ENCODE measurements at places on chromosomes 1 and 21. TPM values are rescaled to one million over a fixed set of nuclear protein-coding genes. Genes with fewer than 3 reads are reported as not detected.
A peak's percentile ranks its signal among the peaks of the same experiment; 100 is the strongest.

Gene VTCN1
- polyA plus RNA-seq = not detected

Gene SARS1
- polyA plus RNA-seq = 110 TPM

DNA sequence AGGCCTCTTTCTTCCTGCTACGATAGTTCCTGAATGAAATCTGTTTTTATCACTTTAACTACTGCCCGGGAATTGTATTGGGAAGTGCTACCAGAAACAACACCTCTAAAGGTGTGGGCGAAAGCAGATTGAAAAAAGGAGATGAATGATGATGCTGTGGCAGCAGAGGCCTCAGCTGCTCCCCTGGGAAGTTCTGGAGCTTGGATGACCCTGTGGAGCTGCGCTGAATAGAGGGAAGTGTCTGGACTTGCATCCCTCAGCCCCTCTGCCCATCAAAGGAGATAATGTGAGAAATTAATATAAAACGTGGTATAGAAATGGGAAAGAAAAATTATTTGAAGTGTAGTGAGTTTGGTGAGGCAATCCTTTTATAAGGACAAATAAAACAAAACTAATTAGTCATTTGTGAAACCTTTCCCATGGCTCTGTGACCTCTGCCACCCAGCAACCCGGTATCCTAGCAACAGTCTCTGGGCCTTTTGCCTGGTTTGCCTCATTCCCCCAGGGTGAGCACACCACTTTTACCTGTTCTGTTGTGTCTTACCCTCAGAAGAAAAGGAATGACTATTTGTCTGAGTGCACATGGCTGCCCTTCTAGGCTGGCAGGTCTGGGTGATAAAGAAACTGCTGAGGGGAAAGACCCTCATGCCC is 21.3 kb downstream of the OVAAL start:
- H3K36me3 ChIP-seq = no peaks in the 10 kb centered on the region

- H3K4me3 ChIP-seq = no peak overlapping the region
- H3K4me1 ChIP-seq = peaks cover 44% of the 10 kb centered on the region
- no peak for DNase-seq
- no peaks in the 10 kb centered on the region for H3K27me3 ChIP-seq
- H3K36me3 ChIP-seq = no peaks in the 10 kb centered on the region
Observed at GRCh38 chr1:27333717-27334279, 8.0 kb upstream of the SYTL1 start.

DNA sequence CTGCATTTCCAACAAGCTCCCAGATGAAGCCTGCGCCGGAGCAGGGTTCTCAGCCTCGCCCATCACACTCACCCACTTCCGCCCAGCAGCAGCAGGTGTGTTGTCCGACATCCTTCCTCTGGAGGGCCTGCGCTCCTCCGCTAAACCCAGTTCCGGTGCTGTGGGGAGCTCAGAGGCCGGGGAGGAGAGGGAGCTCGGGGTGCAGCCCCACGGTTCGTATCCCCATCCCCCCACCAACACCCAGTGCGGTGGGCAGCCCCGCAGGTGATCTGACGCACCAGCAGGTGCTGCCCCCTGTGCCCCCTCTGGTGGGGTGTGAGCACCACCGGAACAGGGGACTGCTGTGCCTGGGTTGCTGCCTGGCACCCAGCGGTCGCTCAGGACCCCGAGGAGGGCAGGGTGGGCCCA is 3.4 kb upstream of the PEX10 start:
- H3K36me3 ChIP-seq = no peaks in the 10 kb centered on the region
- H3K27ac ChIP-seq = no peak overlapping the region
- no peaks in the 10 kb centered on the region for H3K27me3 ChIP-seq
- no peak for DNase-seq
- H3K4me3 ChIP-seq = peak overlapping the region; percentile 83

GRCh38 chr1:40245686-40246085 is 2.1 kb upstream of the TMCO2 start:
- peak overlapping the region; percentile 32 for H3K27ac ChIP-seq
- no peaks in the 10 kb centered on the region for H3K36me3 ChIP-seq
- peaks cover 11% of the 10 kb centered on the region for H3K4me1 ChIP-seq
- H3K4me3 ChIP-seq = no peak overlapping the region
- DNase-seq = no peak

DNA sequence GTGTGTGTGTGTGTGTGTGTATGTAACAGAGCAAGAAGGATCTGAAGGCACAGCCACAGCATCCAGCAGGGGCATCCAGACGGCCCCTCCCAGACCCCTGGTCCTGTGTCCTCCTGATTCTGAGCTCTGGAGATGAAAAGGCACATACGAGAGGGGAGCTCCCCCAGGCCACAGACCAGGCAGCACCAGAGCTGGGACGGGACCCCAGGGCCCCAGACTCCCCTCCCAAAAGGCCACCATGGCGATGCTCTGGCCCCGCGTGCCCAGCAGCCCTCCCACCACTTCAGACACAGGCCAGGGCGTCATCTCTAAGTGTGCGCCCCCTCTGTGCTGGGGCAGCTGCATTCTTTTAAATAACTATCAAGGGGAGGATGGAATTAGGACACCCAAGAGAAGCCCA is 245.8 kb downstream of the MATN1 start:
- no peak overlapping the region for H3K4me3 ChIP-seq
- no peaks in the 10 kb centered on the region for H3K4me1 ChIP-seq
- no peak overlapping the region for H3K27ac ChIP-seq
- no peaks in the 10 kb centered on the region for H3K36me3 ChIP-seq
- peaks cover 5% of the 10 kb centered on the region for H3K27me3 ChIP-seq

DNA sequence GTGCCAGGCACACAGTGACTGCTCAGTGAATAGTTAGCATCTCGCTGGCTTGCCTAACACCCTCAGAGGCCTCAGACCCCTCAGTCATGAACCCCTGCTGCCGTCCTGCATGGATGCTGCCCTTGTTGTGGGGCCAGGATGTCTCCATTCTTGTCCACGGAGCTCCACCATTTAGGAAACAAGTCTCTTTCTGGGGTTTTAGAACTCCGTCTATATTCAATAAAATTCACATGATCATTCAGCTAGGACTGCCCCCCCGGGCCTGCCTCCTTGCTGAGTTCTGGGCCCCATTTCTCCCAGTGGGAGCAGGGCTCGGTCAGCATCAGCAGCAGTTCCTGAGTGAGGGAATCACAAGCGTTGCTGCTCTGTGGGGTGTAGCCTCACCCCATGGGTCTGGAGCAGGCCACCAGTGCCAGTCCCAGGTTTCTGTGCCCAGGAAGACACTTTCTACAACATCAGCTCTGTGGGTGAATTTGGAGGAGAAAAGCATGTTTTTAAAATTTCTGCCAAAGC is 134.1 kb downstream of the RHOU start:
- no peak overlapping the region for H3K4me3 ChIP-seq
- H3K27ac ChIP-seq = no peak overlapping the region
- no peaks in the 10 kb centered on the region for H3K27me3 ChIP-seq
- no peaks in the 10 kb centered on the region for H3K4me1 ChIP-seq
- no peak for DNase-seq
- H3K36me3 ChIP-seq = no peaks in the 10 kb centered on the region

Data from naive B cell (primary cell).